H1 (cell line): ENCODE measurements at places on chromosomes 1 and 21.

GRCh38 chr1:115980156-115980555, 3.8 kb downstream of the SLC22A15 start:
- no peak for DNase-seq

DNA sequence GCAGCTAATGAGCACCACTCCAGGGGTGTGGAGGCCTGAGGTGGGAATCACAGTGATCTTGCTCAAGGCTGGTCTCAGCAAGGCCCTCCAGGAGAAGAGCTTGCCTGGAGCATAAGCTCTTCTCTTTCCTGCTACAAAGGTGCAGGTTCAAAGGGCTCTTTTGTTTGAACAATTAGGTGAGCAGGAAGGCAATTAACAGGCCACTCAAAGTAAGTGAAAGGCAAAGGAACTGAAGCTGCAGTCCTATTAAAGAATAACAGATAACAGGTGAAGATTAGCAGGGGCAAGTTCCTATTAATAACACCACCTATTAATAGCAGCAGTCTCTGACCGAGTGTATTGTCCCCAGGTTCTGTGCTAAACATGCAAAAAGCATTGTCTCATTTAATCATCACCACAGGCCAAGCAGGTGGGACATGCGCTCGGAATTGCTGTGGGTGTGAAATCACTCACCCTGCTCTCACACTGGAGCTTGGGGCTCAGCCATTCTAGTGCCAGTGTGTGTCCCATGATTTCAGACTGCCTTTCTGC, 113.8 kb downstream of the RHOU start:
- no peak for DNase-seq

GRCh38 chr1:61289232-61290098, 207.1 kb downstream of the NFIA start:
- DNase-seq = no peak

DNA sequence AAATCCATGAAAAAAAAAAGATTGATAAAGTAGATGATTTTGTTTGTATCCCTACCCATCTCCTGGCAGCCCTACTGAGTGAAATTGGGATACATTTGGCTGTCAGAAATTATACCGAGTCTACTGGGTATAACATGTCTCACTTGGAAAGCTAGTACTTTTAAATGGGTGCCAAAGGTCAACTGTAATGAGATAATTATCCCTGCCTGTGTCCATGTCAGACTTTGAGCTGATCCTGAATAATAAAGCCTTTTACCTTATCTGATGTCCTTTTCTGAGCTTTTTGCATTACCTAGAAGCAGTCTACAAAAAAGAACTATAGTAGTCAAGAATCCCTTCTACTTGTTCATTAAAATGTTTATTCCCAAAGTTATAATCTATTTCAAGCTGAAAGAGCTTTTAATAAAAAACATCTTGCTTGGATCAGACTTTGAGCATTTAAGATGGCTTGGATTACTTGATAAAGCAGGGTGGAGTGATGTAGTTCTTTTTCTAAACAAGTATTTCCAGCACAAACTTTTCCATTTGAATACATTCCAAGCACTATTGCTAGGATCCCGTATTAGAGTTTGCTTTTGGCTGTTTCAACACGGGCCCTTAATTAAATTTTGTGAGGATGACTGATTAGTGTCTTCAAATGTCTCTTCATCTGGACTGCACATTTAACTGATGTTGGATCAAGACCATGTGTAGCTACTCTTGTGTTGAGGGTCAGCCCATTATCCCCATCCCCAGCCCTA, 69.2 kb downstream of the DTL start:
- no peak for DNase-seq

GRCh38 chr1:1332031-1332755, 1.1 kb downstream of the TAS1R3 start:
- DNase-seq = no peak

GRCh38 chr1:56463376-56463775, 116.0 kb downstream of the PLPP3 start:
- DNase-seq = no peak
